ENCODE measurements at places on chromosomes 11 and 22. TPM values are rescaled to one million over a fixed set of nuclear protein-coding genes. Genes with fewer than 3 reads are reported as not detected.
A peak's percentile ranks its signal among the peaks of the same experiment; 100 is the strongest.

DNA sequence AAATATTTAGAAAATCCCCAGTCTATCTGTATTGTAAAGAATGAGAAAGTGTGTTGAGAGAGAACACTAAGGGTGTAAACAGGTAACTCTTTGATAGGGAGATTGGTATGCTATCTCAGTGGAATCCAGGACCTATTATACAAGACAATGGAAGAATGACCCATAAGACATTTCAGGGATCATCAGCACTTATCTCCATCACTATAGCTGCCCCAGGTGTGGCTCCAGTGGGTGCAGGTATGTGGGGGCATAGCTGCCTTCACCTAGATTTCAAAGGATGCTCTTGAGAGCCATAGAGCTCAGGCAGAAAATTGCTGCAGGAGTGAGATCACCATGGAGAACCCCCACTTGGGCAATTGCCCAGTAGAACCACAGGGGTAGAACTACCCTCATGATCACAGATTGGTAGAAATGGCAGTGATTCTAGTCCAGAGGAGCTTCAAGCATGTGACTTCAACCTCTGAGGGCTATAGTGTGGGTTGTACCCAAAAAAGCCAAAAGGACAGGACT is 252.3 kb upstream of the TBCEL start:
- no peak for DNase-seq

GRCh38 chr11:69443138-69443967 is 38.1 kb upstream of the LINC01488 start:
- DNase-seq: peak; percentile 86

Gene TMEM191B
- polyA plus RNA-seq: not detected

- DNase-seq: no peak
Measured at GRCh38 chr22:28180804-28181731, 262.0 kb upstream of the PITPNB start.

Gene FJX1
- polyA plus RNA-seq: 6.0 TPM

Gene SCN4B
- 4.7 TPM for polyA plus RNA-seq

GRCh38 chr11:117302228-117302627 is 11.1 kb downstream of the BACE1-AS start:
- DNase-seq: no peak

GRCh38 chr11:126633330-126633729 is 277.8 kb downstream of the ST3GAL4 start:
- no peak for DNase-seq

DNA sequence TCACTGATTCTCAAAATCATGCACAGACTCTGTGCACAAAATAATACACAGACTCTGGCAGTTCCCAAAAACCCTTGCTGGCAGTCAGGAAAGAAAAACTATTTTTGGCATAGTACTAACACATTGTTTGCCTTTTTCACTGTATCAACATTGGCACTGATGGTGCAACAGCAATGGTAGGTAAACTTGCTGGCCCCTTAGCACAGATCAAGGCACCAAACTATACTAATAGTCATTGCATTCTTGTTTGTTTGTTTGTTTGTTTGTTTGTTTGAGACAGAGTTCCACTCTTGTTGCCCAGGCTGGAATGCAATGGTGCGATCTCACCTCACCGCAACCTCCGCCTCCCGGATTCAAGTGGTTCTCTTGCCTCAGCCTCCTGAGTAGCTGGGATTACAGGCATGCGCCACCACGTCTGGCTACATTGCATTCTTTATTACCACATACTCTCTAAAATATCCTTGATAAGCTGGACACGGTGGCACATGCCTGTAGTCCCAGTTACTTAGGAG is 81.0 kb upstream of the SLC6A5 start:
- DNase-seq: no peak

DNA sequence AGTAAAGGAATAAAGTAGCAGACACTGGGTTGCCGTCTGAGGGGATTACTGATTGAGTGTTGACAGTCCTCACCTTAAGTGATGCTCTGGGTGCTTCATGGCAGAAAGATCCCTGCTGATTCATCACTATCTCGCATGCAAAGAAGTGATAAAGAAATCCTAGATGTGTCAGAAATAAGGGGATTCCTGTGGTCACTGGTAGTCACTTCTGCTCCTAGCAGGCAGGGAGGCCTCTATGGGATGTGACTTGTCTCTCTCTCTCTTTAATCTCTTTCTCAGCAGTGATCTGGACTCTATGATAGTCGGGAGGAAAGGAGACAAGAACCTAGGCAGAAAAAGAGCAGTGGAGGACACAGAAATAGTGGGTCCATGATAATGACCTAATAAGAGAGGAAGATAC is 30.9 kb upstream of the OR56A1 start:
- no peak for DNase-seq

- DNase-seq: no peak
Measured at GRCh38 chr22:19639610-19640135, 74.6 kb upstream of the SEPTIN5 start.

DNA sequence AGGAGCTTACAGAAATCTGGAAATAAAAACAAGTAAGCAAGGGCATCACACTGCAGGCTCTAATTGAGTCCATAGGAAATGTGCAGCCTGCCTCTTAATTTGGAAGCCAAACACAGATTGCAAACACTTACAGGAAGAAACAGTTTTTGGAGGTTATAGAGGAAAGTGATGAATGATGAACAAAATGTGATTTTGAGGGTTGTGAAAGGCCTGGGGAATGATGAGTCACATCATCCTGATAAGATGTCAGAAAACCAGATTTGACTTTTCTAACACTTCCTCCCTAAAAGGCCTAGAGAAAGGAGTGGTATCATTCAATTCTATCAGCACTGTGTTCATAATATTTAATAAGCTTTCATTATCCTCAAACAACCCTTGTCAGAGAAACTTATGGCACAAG is 96.6 kb upstream of the POU2AF2 start:
- DNase-seq: no peak

Gene OR52H1
- not detected for polyA plus RNA-seq

DNA sequence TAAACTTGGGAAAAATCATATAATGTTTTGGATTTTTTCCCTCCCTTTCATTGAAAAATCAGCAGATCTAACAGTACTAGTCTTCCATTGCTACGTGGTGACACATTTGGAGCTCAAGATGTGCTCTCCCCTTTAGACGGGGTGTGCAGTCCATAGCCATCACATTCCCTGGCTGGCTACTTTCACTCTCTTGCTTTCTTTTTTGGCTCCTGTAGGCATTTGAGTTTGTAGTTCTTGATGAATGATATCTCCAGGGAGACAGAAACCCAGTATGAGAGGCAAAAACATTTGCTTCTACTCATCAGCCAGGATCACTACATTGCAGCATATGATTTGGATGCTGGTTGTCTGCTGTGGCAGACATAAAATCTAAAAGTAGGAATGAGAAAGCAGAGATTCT is 12.1 kb downstream of the CCDC81 start:
- no peak for DNase-seq

- DNase-seq: no peak
Measured at GRCh38 chr22:32775957-32776356, 25.5 kb upstream of the TIMP3 start.

GRCh38 chr11:68682531-68682961 is 1.8 kb upstream of the GAL start:
- DNase-seq: no peak

Gene CXCR5
- not detected for polyA plus RNA-seq

DNA sequence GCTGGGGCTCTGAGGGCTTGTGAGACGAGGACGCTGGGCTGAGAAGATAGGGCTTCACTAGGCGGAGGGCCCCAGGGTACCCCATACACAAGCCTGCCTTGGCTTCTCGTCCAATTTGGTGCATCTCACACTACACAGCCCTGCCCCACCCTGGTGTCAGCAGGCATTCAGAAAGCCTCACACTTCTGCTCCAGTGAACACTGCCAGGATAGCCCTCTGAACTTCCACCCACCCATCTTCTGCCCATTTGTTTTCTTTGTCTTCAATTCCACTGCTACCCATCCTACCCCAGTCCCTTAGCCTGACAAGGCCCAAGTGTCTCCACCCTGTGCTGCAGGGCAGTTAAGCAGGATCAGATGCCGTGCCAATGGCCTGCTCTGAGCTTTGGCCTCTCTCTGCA is 1.9 kb upstream of the BUD13 start:
- no peak for DNase-seq

Gene OR4D5
- polyA plus RNA-seq: not detected

Gene PPP2R5B
- 9.9 TPM for polyA plus RNA-seq

GRCh38 chr11:61034111-61034510 is 62.6 kb downstream of the CD6 start:
- no peak for DNase-seq

DNA sequence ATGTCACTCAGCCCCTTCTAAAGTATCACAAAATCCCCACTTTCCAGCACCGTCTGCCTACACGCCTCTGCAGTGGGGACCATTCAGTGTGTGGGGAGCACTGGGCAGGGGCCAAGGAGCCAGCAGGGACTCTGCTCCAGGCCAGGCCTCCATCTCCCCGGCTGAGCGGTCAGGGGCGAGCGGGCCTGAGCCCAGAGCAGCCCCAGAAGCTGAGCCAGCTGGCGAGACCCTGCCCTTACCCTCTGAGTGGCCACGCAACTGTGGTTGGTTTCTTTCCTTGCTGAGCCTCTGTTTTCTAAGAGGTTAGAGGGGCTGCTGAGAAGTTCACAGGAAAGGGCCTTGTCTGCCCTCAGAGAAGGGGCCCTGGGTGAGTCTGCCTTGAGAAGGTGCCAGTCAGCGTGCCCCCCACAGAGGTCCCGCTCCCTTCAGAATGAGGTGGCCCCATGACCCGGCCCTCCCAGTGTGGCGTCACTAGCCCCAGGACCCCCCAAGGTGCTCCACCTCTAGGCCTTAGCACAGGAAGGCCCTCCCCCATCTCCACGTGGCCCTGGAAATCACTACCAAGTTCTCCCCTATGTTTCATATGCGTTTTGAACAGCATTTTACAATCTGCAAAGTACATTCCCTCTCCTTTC is 46.9 kb downstream of the WNT11 start:
- no peak for DNase-seq

DNA sequence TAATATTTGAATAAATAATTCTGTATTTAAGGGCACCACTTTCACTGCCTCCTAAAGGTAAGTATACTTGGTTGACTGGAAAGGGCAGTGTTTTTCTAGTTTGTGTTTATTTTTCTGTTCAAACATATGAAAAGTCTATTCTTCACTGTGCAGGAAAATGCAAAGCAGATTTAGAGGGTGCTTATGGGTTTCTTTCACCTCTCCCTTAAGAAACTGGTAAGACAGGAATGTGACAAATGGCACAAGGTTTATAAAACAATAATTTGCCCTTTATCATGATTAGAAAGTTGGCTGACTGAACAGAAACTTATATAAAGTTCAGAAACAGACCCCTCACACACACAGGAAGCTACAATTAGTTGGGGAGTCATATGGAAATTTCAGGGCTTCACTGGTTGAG is 60.6 kb downstream of the PLEKHA7 start:
- no peak for DNase-seq

Measured in forelimb muscle (tissue), 1 donor.